Muscle of leg (tissue), 16 donors: ENCODE measurements at places on chromosomes 11 and 22. TPM values are rescaled to one million over a fixed set of nuclear protein-coding genes. Genes with fewer than 3 reads are reported as not detected.

DRAP1 gene
- polyA plus RNA-seq = 105 TPM

- no peaks in the 10 kb centered on the region for H3K27me3 ChIP-seq
- DNase-seq = peak; percentile 71
- peaks cover 45% of the 10 kb centered on the region for H3K4me1 ChIP-seq
- H3K36me3 ChIP-seq = peaks cover 9% of the 10 kb centered on the region
- H3K27ac ChIP-seq = peak within 1 kb of the TSS; percentile 86
- peak within 1 kb of the TSS; percentile 87 for H3K4me3 ChIP-seq
These were observed at the start of gene ZDHHC8 for GRCh38 chr22:20131597-20131858. Gene ZDHHC8 (plus strand): TSS chr22:20131804. CDS start chr22:20131948, 144 bp downstream.

GRCh38 chr11:14583252-14584034, 60.2 kb upstream of the PDE3B start:
- H3K4me3 ChIP-seq = no peak overlapping the region
- H3K27me3 ChIP-seq = no peaks in the 10 kb centered on the region
- peak; percentile 37 for DNase-seq
- no peaks in the 10 kb centered on the region for H3K36me3 ChIP-seq
- H3K4me1 ChIP-seq = no peaks in the 10 kb centered on the region

- no peaks in the 10 kb centered on the region for H3K36me3 ChIP-seq
- H3K4me1 ChIP-seq = peaks cover 8% of the 10 kb centered on the region
- H3K4me3 ChIP-seq = no peak overlapping the region
- H3K27me3 ChIP-seq = peaks cover 51% of the 10 kb centered on the region
- no peak overlapping the region for H3K27ac ChIP-seq
These were observed 5.5 kb downstream of the B3GNT6 start for GRCh38 chr11:77039491-77040400.
